ENCODE measurements at places on chromosomes 12 and 14.

- DNase-seq: no peak
Measured at GRCh38 chr12:11600199-11600598, 49.3 kb upstream of the ETV6 start.

DNA sequence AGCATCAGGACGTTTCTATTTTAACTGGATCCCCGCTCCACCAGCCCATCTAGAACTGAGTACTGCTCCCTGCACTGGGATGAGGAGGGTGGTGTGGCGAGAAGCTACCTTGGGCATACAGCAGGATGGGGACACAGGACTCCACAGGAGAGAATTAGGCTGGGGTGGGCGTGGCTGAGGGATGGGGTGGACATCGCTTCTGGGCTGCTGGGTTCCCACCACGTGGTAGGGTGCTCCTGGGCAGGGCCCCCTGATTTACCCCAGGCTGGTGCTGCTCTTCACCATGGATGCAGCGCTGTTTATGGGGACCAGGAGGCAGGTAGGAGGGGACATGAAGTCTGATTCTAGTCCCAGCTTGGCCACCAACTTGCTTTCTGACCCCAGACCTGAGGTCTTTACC, 41.9 kb downstream of the VDR start:
- DNase-seq: no peak

DNA sequence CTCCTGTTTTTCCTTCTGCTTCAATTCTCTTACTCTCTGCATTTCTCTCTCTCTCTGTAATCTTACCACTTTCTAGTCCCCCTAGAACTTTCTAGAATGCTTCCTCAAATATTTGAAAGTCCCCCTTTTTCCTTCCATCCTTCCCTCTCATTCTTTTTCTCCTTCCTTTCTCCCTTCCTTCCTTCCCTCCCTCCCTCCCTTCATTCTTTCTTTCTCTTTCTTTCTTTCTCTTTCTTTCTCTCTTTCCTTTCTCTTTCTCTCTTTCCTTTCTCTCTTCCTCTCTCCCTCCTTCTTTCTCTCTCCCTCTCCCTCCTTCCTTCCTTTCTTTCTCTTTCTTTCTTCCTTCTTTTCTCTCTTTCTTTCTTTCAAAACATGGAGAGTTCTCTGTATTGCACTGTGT, 201.4 kb upstream of the IGF1 start:
- DNase-seq: no peak

DNA sequence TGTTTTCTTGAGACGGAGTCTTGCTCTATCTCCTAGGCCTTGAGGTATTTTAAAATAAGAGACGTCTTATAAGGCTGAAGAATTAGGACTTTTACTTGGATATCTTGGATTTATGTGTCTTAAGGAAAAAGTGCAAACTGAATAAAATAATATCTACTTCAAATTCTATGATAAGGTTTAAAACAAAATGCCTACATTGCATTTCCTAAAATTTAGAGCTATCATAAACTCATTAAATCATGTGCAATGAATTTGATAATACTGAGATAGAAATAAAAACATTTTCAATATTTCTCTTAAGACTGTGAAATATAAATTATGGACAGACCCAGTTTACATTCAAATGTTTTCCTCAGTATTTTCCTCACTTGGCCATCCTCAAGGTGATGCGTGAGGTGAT, 729.5 kb upstream of the LMO3 start:
- DNase-seq: no peak

- no peak for DNase-seq
Measured at GRCh38 chr14:56199095-56199981, 81.1 kb downstream of the PELI2 start.

DNA sequence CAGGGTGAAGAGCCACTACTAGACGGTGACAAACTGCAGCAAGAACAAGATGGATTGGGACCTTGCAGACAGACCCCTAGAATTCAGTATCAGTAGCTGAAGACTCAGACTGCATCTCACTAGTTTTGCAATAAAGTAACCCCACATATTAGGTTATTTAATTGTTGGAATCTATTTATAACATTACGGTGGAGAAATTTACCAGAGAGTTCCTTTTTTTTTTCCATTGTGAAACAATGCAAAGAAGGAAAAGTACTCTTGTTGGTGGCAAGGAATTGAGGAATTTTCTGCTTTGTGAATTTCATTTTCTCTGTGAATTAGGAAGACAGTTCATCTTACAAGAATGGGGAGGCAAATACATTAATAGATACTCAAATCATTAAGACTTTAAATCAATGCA, 185.7 kb upstream of the PPFIA2 start:
- DNase-seq: no peak

DNA sequence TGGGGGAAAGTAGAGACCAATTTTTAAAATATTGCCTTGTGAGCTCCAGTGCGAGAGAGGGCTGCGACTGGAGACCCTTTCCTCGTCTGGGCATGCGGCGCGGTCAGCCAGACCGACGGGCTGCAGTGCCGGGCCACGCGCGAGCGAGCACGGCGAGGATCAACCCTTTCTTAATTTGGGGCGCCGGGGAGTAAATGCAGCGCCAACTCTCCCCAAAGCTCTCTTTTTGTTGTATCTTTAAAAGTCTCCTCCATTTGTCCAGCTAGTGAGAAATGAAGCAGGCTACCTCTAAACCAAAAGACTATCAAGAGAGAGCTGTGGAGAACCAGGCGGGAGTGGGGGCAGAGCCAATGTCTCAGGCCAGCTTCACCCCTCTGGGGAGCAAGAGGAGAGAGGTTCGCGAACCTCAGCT, 1.4 kb downstream of the SIX1 start:
- no peak for DNase-seq

GRCh38 chr14:20628063-20628854, 13.2 kb downstream of the OR6S1 start:
- DNase-seq: no peak

DNA sequence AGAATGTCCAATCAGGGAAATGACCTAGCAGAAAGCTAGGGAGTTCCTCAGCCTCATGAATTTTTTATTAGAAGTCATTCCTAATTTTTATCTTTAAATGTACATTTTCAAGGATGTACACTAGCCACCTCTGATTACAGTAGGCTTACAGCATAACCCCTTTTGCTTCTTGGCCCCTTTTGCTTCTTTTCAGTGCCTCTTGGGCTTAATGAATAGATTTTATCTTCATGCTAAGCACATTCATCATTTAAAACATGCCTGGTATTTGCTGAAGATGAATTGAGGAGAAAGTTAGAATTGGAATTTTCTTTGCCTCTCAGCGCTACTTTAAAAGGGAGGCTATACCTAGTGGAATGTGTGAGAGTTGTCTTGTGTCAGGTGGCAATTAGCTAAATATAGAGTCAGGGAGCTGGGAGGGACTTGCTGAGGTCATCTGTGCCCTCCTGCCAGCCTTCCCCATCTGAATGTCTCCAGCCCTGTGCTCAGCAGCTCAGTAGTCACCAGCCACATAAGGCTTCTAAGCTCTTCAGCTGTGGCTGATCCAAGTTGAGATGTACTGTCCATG, 132.1 kb downstream of the SAMD4A start:
- DNase-seq: no peak

- peak; percentile 74 for DNase-seq
Measured at GRCh38 chr12:127280393-127281275, 986.3 kb upstream of the TMEM132C start.

DNA sequence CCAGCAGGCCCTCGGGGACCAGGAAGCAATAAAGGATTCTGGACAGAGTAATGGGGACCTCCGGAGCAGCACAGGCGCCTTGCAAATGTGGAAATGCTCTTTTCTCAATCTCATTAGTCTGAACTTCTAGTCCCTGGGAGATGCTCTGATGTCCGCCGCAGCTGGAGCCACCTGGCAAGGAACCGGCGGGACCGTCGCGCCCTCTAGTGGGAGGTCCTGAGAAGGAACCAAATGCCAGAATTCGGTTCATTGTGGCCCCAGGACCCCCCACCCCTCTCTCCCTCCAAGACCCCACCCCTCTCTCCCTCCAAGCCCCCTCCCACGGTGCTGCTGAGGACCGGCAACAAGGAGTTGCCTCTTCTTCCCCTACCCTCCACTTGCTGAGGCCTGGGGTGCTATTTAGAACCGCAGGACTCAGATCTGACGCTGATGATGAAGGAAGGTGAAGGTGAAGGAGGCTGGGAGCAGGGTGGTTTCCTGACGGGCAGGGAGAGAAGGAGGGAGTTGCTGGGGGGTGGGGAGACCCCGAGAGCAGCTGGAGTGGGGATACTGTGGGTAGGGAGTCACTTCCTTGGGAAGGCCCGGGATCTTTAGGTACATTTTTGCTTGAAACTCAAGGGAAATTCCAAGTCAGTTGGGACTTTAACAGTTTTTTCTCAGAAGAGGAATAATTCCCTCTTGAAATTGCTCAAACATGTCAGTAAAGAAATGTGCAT, 42.5 kb downstream of the SMIM41 start:
- peak; percentile 84 for DNase-seq

DNA sequence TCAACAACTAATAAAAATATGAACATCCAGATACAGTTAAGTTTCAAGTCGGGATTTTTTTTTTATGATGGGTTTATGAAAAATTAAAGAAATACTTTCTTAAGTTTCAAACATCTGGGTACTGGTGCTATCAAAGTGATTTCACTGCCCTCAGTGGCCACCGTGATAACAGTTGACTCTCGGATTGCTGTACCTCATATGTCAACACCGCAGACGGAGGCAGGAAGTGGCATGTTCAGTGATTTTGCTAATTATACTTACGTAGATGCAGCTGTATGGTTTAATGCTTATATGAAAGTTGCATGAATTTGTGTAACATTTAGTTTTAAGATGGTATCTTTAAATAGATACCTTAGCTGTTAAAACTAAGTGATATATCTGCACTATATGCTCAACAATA, 20.8 kb upstream of the FBLN5 start:
- DNase-seq: no peak

- DNase-seq: peak; percentile 67
Measured at GRCh38 chr12:110688446-110689280, at the start of gene HVCN1. Gene HVCN1, minus strand, starts transcription at chr12:110689115. Its CDS starts 5,870 bp downstream, at chr12:110683245.

- DNase-seq: no peak
Measured at GRCh38 chr14:53444677-53445312, 291.7 kb upstream of the DDHD1 start.

DNA sequence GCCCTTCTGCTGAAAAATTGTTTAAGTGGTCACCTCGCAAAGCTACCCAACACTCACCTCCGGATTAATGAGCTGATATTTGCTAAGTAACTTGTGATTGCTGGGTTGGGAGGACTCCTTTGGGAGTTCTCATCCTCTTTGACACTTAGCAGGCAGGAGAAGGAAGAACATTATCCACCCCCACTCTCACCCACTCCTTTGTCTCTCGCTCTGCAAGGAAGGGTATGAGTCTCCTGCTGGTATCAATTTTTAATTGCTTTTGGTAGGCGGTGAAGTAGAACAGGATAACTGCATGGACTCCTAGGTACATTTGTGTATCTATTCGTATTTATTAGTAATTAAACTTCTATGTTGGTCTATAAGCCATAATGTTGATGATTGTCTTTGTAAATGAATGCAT, 6.9 kb upstream of the ABHD12B start:
- DNase-seq: no peak

GRCh38 chr12:64064240-64064639, 157.9 kb downstream of the KICS2 start:
- DNase-seq: no peak

All from WTC11 (cell line).